Cardiac fibroblast (primary cell): ENCODE measurements at places on chromosomes 3 and 15.

- DNase-seq: no peak
These were observed 580.4 kb downstream of the VGLL3 start for GRCh38 chr3:86410587-86410986.

DNA sequence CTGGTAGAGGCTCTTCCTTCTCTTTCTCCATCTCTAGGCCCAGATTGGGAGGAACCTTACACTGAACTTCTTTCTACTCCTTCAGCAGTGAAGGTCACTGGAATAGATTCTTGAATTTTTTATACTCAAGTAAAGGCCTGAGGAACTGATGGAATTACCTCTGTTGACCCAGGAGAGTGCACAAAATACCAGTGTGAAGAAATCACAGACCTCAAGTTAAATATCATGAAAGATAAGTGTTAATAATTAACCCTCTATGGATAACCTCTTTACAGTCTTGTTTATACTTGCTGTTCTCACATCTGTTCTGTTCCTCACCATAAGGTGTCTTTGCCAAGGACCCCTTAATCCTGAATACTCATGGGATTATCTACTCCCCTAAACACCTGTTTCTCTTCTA is 244.4 kb upstream of the STAC start:
- no peak for DNase-seq

DNA sequence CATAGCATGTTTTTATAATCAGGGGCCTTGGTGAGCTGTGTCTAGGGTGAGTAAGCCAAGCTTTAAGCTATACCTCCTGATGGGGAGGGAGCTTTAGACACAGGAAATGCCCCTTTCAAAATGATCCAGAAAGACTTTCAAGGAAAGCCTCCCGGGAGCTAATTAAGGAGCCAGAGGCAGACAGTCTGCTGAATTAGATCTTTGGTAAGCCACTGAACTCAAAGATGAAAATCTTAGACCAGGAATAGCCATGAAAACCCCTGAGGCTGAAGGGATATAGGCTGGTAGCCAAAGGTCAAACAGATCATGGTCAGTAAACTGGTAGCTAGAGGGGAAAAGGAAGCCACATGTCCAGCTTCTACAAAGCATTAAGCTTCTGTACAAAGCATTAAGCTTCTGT is 42.7 kb upstream of the GAP43 start:
- DNase-seq: no peak

- peak; percentile 82 for DNase-seq
These were observed 209.8 kb downstream of the PDCD6IP start for GRCh38 chr3:34008191-34008590.

DNA sequence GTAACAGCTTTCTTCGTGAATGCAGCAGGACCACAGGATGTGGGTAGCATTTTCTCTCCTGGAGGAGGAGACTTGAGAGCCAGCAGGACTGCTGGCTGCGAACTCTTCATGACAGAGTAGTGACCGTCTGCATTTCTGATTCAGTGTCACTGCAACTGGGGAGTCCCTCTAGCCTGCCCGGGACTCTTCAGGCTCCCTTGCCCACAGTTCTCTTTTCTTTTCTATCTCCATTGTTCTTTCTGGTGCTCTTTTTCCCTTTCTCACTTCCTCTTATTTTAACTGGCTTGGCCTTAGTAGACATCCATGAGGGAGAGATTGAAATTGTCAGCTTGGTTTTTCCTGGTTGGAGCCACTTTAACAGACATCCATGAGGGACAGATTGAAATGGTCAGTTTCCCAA is 49.9 kb upstream of the P2RY1 start:
- no peak for DNase-seq

GRCh38 chr3:122679085-122679881 is 1.4 kb upstream of the PARP14 start:
- peak; percentile 87 for DNase-seq

DNA sequence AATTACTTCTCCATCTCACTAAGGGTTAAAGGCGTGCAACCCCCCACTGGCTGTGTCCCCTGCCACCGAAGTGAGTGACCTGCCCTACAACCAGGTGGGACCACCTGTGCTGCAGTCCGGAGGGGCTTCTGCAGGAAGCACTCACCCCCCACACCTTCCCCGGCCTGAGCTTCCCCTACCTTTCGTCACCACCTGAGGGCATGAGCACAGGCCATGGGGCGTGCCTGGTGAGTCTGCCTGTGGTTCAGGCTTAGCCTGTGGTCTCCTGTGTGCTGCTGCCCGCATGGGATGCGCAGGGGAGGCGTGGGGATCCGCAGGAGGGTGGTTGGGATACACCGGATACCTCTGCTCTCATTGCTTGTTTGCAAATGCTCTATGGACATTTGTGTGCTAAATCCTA is 46.0 kb downstream of the KLHL25 start:
- no peak for DNase-seq

GRCh38 chr15:29208352-29208751 is 61.3 kb downstream of the NSMCE3 start:
- DNase-seq: no peak
